ENCODE measurements at places on chromosomes 3 and 15. TPM values are rescaled to one million over a fixed set of nuclear protein-coding genes. Genes with fewer than 3 reads are reported as not detected.

- H3K4me1 ChIP-seq, result no peaks in the 10 kb centered on the region
- no peaks in the 10 kb centered on the region for H3K36me3 ChIP-seq
- no peak overlapping the region for H3K27ac ChIP-seq
- H3K27me3 ChIP-seq, result no peaks in the 10 kb centered on the region
- DNase-seq, result no peak
- H3K4me3 ChIP-seq, result no peak overlapping the region
Observed at GRCh38 chr3:81437683-81438082, 323.8 kb downstream of the GBE1 start.

GRCh38 chr3:127365163-127365798 lies 77.4 kb upstream of the PRR20G start:
- H3K4me1 ChIP-seq, result no peaks in the 10 kb centered on the region
- H3K4me3 ChIP-seq, result no peak overlapping the region
- no peaks in the 10 kb centered on the region for H3K36me3 ChIP-seq
- DNase-seq, result no peak
- no peak overlapping the region for H3K27ac ChIP-seq
- peaks cover 9% of the 10 kb centered on the region for H3K27me3 ChIP-seq

- H3K27me3 ChIP-seq, result no peaks in the 10 kb centered on the region
- H3K27ac ChIP-seq, result peak overlapping the region; percentile 85
- peaks cover 33% of the 10 kb centered on the region for H3K36me3 ChIP-seq
- peak; percentile 55 for DNase-seq
- peak overlapping the region; percentile 67 for H3K4me3 ChIP-seq
Observed at GRCh38 chr3:53102601-53103147, 27.6 kb downstream of the RFT1 start.

- H3K27ac ChIP-seq, result no peak overlapping the region
- H3K27me3 ChIP-seq, result no peaks in the 10 kb centered on the region
- no peak overlapping the region for H3K4me3 ChIP-seq
- DNase-seq, result no peak
Observed at GRCh38 chr15:73599934-73600333, 33.3 kb downstream of the NPTN start.

DNA sequence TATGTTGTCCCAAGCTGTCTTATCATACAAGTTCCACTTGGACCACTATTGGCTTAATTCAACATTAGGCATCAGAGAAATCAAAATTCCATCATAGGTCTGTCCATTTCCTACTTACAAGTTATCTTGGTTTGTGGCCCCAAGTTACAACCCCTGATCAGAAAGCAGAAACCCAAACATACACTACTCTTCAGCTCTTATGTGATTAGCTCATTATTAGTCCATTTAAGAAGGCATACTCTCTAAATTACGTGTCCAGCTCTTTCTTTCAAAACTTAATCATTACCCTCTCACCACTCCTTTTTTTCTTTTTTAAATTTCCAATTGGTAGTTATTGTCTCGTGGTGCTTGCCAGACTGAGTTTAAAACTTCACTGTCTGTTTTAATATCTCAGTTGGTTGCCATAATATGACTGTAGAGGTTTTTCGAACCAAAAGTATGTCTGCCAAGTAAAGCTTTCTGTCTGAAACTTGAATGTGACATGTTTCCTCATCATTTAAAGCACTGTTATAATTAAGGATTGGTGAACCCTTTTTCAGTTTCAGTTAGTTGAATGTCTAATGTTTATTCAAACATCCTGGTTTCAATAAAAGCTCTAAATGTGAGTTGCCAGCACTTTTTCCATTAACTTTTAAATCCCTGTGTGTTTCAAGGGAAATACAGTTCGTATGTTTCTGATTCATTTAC lies 150.3 kb downstream of the SAMMSON start:
- peaks cover 2% of the 10 kb centered on the region for H3K27me3 ChIP-seq
- H3K27ac ChIP-seq, result no peak overlapping the region
- no peaks in the 10 kb centered on the region for H3K36me3 ChIP-seq
- DNase-seq, result no peak
- H3K4me1 ChIP-seq, result no peaks in the 10 kb centered on the region

Gene STRC
- total RNA-seq, result 2.6 TPM

Gene ACKR2
- 3.7 TPM for total RNA-seq

Gene ELP6
- total RNA-seq, result 39.8 TPM

Gene AADACL2
- total RNA-seq, result not detected
